Pancreas (tissue), 10 donors: ENCODE measurements at places on chromosomes 5 and 9. TPM values are rescaled to one million over a fixed set of nuclear protein-coding genes. Genes with fewer than 3 reads are reported as not detected.
A peak's percentile ranks its signal among the peaks of the same experiment; 100 is the strongest.

The SH3GL2 gene
- total RNA-seq, result 0.87 TPM

DNA sequence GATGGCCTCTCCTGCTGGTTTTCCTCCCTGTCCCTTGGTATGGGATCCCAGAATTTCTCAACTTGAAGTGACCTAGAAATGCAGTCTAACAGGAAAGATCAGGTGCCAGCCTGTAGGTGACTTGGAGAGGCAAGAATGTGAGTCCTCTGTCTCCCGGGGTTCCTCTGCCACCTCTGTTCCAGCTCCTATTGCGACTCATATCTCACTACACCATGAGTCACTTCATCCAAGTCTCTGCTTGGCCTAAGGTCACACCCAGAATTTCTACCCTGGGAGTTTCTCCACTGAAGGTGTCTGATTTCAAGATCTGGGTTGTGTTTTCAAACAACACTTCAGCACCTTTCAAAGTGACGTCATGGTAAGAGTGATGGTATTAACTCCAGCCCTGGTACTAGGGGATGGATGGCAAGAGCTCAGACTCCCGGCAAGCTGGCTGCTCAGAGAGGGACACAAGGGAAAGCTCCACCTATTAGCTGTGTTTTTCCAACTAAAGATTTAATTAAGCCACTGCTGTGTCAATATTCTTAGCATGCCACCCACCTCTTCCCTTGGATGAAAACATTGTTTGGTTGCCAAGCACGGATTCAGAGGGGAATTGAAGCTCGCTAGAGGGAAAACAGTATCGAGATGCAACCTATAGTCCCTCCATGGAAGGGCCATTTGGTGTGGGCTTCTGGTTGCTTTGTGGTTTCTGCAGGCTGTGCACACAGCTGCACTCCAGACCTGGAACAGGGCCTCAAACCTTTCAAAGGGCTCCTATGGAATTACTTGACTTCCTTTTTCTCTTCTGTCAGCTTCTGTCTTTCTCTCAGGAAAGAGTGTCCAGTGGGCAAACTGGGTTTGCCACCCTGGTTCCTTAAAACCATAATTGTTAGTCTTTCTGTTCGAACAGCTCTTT, 205.7 kb downstream of the GAS1 start:
- peak; percentile 40 for DNase-seq

- DNase-seq, result no peak
These were observed 88.8 kb upstream of the DMRT1 start for GRCh38 chr9:752681-753200.

- DNase-seq, result no peak
These were observed 80.0 kb upstream of the PTGER4 start for GRCh38 chr5:40599676-40600075.

DNA sequence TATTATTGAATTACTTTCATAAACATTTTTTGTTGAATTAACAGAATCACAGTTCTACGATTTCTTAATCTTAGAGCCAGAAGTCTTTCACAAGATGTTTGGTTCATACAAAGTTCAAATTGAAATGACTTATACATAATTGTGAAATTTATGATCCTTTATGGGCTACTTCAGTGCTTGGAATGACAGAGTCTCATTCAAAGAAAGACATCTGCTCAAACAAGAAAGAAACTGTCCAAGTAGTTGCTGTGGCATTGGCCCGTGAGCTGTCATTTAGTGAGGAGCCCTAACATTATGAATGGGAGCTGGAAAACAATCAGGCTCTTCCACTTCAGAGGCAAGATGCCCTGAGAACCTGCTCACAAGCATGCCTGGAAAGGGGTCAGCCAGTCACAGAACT, 63.4 kb downstream of the AUH start:
- DNase-seq, result no peak

- DNase-seq, result no peak
These were observed 8.8 kb downstream of the VDAC1 start for GRCh38 chr5:133995883-133996563.

The IL9 gene
- not detected for total RNA-seq

DNA sequence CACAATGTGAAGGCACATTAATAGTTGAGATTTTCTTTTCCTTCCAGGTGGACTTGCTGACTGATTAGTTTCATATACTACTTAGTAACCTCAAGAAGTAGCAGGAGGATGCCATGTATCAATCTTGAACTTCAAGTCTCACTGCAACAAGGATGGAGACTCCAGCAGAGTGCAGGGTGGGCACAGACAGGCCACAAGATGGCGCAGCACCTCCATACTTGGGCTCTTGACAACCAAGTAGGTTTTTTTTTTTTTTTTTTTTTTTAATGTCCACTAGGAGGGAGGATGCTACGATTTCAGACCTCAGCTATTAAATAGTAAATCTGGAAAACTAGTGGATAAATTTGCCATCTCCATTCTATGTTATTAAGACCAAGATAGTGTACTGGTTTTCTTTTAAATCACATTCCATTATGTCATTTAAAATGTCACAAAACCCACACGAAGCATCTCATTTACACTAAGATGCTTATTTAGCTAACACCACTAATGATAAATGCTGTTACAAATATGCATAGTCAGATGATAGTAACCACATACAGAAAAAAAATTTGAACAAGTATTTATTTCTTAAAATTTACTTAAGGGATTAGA, 58.6 kb downstream of the IL6ST start:
- peak; percentile 52 for DNase-seq
